ENCODE measurements at places on chromosomes 12 and 14. TPM values are rescaled to one million over a fixed set of nuclear protein-coding genes. Genes with fewer than 3 reads are reported as not detected.

DNA sequence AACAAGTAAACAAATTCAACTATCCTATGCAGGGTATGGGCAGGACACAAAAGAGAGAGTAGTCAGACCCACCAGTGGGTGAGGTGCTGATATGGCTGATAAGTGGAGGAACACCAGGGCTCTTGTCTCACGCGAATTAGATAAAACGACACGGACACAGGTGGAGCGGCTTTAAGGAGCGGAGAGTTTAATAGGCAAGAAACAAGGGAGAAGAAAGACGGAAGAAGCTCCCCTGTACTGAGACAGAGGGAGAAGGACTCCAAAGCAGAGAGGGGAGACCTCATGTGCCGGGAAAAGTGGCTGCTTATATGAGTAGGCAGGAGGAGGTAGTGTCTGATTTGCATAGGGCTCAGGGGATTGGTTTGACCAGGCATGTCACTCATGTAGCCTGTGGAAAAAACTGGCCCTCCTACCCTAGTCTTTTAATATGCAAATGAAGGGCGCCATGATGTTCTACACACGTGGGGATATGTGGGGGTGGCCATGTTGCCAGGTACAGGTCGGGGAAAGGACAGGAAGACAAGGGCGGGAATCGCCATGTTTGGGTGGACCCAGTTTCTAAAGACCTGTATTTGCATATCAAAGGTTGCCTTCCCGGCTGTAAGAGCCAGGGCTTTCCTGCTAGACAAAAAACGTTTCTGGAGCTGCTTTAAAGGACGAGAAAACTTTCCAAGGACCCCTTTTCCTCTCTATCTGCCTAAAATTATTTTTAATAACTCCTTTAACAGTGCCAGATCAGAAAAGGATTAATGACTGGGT lies 28.8 kb downstream of the RPGRIP1 start:
- peak; percentile 71 for DNase-seq

DNA sequence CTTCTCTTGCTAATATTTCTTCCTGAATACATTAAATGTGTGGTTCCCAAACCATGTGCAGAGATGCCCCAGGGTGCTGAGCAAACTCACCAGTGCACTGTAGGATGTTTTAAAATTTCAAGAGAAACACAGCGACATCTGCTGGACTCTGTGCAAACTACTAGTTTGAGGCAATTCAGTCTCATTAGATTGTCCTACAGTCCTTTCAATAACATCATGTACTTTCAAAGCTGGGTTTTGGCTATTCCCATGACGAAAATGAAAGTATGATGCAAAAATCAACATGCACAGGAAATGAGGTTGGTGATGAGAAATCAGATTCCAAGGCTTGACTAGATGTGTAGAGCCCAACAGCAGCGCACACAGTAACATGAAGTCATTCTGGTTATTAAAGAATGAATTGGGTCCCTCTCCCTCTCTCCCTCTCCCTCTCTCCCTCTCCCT lies 66.3 kb downstream of the CLIP1 start:
- peak; percentile 51 for DNase-seq

- DNase-seq: no peak
These were observed 5.3 kb upstream of the CDCA4 start for GRCh38 chr14:105026033-105026785.

SLC5A8 gene
- not detected for total RNA-seq

SCNN1A gene
- total RNA-seq: 7.7 TPM

GRCh38 chr12:110670161-110670701 lies 18.7 kb downstream of the HVCN1 start:
- no peak for DNase-seq

DNA sequence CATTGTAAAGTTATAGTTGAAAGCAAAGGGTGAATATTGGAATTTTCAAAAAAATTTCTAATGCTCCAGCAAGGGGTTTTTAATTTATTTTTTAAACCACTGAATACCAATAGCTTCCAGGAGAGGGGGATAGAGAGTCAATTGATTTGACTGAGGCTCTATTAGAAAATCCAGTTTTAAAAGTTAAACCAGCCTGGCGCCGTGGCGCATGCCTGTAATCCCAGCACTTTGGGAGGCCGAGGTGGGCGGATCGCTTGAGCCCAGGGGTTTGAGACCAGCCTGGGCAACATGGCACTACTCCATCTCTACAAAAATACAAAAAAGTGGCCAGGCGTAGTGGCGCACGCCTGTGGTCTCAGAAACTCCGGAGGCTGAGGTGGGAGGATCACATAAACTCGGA lies 150.1 kb downstream of the SLC38A4 start:
- DNase-seq: no peak

GRCh38 chr12:93526786-93527428 lies 45.6 kb upstream of the SOCS2 start:
- DNase-seq: no peak

DNA sequence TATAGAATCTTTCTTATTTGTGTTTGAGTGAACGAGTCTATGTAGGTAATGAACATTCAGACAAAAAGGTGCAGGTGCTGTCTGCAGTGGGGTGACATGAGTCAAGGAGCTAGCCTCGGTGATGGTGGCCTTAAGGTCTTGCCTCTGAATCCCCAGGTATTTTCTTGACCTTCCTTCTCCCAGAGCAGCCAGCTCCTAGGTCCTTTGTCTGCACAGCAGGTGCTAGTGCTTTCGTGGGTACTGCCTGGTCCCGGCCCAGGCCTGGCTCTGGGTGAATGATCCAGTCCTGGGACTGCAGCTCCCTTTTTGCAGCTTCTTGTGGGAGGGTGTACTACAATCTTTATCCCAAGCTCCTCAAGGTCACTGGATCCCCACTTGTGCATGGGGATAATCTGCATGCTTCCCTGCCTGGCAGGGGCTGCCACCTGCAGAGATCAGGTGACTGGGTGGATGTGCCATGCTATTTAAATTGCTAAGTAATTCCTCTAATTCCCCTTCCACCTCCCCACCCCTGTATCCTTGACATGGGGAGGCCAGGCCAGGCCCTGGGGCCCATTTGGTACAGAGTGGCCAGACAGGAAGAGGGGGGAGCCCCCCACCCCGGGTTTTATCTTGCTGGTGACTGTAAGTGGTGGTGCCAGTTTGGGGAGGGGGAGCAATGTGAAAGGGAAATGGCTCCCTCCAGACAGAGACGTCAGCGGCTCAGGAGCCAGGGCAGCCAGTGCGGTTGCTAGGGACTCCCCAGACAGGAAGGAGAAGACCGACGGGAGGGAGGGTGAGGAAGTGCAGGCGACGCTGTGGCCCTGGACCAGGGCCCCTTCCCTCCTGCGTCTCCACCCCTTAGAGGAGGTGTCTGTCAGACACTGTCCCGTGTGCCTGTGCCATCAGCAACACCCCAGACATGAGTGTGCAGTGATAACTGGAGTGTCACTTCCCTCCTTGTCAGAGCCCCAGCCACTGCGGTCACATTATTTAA lies 6.7 kb downstream of the VASH1 start:
- peak; percentile 66 for DNase-seq
